ENCODE measurements at places on chromosomes 16 and 17.

DNA sequence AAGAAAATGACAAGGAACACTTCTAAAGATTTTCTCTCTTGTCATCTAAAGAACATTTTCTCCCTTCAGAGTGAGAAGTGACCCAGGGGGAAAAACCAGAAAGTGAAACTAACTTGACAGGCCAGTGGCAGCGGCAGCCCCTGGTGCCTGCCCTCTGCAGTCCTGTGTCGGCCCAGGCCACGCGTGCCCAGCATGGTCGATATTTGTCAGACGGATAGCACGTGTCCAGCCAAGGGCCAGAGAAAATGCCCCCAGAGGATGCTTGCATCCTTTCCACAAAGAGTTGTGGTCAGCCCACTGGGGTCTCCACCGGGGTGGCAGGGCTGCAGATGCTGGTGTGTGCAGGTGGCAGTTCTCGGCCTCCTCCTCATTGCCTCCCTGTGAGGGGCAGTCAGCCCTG, 176.6 kb downstream of the RAB11FIP4 start:
- no peak for DNase-seq

- no peak for DNase-seq
Measured at GRCh38 chr17:34874478-34874877, 86.8 kb downstream of the CCT6B start.

GRCh38 chr16:48075398-48075797, 80.4 kb downstream of the ABCC12 start:
- no peak for DNase-seq

GRCh38 chr17:10013365-10014112, 108.5 kb upstream of the RCVRN start:
- no peak for DNase-seq

GRCh38 chr16:89052191-89052889, 41.3 kb upstream of the ACSF3 start:
- DNase-seq, result no peak

GRCh38 chr17:81581758-81582157, 29.6 kb upstream of the FAAP100 start:
- no peak for DNase-seq

- DNase-seq, result no peak
Measured at GRCh38 chr17:35051579-35052240, 11.8 kb downstream of the RFFL start.

DNA sequence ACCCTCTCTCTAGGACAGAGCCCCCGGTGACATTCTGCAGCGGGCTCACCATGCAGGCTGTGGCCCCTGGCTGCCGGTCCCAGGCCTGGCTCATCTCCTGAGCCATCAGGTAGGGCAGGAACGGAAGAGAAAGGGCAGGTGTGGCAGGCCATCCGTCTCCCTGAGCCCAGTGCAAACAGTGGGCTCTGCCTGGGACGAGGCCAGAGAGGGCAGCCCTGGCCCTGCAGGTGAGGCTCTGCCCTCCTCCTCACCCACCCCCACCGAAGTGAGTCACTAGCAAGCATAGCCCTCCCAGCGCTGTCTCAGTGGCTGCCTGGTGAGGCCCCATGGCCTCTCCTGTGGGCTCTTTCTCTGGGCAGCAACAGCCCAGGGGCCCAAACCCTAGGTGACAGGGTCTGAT, 14.5 kb downstream of the OTOP3 start:
- no peak for DNase-seq

DNA sequence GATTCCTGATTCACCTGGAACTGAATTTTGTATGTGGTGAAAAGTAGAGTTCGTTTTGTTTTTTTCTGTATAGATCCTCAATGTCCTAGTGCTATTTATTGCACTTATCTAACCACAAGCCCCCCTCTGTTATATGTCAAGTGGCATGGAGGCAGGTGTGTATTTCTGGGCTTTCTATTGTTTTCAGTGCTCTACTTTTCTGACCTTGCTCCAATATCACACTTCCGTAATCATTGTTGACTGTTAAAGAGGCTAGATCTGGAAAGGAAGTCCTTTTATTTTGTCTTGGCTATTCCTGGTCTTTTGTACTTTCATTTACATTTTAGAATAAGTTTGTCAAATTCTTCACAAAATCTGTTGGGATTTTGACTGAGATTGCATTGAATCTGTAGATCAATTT, 26.8 kb upstream of the FBXO47 start:
- no peak for DNase-seq

GRCh38 chr16:79980650-79981521, 380.3 kb upstream of the MAF start:
- DNase-seq, result no peak

DNA sequence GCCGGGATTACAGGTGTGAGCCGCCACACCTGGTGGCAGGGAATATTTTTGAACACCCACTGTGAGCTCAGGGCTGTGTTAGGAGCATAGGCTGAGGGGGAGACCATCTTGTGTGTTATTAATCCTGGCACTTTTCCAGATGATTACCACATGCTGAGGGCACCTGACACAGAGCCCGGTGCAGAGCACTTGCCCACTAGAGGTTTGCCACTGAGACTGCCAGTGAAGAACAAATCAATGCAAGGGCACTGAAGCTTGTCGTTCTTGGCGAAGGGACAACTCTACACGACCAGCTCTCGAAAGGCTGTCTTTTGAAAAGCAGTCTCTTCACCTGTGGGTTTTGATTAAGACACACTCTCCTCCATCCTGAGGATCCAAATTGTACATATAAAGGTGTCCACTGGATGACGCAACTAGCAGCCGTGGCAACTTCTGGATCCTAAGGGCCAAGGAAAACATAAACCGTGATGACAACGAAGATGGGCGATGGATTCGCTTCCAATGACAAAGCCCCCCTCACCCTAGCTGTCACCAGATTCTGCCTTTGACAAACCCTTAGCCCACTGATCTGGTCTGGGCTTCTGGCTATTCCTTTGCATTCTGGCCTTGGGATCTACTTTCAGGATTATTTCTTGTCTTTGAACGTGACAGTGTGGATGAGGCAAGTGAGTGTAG, 28.7 kb downstream of the WIPI1 start:
- no peak for DNase-seq

DNA sequence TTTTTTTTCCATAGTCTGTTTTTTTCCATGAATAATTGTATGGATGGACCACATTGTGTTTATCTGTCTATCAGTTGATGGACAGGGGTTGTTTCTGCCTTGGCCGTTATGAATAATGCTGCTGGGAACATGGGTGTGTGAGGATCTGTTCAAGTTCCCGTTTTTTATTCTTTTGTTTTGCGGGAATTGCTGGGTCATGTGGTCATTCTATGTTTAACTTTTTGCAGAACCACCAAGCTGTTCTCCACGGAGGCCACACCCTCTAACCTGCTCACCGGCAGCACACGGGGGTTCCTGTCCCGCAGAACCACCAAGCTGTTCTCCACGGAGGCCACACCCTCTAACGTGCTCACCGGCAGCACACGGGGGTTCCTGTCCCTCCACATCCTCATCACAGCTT, 5.9 kb upstream of the MSLN start:
- DNase-seq, result no peak

GRCh38 chr17:82793974-82794630, 42.2 kb downstream of the TBCD start:
- no peak for DNase-seq

DNA sequence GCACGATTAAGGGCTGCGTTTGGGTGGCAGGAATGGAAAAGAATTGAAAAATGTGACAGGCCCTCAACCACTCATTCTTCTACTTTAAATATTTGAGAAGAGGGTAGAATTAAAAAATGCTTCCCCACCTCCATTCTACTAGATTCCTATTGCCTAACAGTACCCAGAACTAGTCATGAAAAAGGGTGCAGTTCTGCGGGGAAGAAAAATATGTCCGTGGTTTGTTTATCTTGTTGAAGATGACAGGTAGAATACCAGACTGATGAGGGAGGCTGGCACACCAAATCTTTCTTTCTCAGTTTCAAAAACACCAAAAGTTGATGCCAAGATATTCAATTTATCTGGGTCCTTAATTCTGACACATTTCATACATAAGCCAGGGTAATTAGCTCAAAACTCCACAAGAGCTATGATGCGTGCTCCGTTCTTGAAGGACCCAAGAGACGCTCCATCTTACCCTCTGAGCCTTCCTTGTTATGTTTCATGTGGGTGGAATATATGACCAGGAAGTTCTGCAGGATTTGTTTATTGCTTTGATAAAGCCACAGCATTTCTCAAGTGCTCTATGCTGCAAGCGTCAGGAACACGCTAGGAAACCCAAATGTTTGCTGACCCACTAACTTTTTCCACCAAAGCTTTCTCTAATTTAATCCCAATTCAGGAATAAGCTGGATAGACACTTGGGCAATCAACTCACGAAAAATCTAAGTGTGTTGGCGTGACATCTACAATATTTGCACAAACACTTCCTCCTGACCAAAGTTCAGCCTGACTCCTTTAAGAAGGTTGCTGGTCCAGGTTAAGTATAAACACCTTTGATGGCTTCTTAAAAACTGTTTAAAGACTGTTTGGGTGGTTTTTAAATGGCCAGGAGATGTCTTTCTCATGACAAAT, 20.6 kb upstream of the GAN start:
- no peak for DNase-seq

- DNase-seq, result no peak
Measured at GRCh38 chr17:30571921-30572320, 94.7 kb downstream of the GOSR1 start.
